ENCODE measurements at places on chromosomes 6 and 20.
A peak's percentile ranks its signal among the peaks of the same experiment; 100 is the strongest.

DNA sequence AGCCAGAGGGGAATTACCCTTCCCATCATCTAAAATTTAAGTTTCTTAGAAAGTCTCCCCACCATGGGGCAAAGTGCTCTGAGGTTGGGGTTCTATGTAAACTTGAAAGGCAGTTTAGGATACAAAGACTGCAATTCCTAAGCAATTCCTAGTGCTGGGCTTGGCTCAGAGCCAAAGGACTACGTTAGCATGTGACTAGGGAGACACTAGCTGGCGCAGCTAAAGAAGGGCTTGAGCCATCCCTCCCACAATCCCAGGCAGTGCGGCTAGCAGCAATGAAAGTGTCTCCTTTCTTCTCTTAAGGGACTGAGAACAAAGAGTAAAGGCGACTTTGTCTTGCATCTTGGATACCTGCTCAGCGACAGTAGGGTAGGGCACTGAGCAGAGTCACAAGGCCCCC, 306.6 kb upstream of the FKBP1C start:
- DNase-seq: peak; percentile 79

GRCh38 chr20:50501972-50502745, 8.0 kb upstream of the PTPN1 start:
- DNase-seq: no peak

- DNase-seq: no peak
Observed at GRCh38 chr6:91482498-91482897, 895.6 kb upstream of the MAP3K7 start.

DNA sequence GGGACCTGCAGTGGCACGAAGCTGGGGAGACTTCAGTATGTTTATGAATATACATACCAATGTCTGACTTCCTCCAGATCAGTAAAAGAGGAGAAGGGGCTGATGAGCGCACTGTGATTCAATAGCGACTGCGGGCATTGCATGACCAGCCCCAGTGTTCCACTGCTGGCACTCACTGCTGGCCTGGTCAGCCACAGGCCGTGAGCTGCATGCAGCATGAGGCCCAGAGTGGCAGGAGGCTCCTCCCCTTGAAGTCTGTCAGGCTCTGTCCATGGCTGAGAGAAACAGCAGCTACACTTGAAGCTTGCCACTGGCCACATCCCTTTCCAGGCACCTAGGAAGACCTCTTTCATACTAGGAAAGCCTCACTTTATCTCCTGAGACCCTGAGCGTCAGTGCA, 265.9 kb upstream of the CDYL start:
- no peak for DNase-seq

- DNase-seq: no peak
Observed at GRCh38 chr6:133645966-133646740, 242.8 kb upstream of the TCF21 start.

- no peak for DNase-seq
Observed at GRCh38 chr20:10629946-10630650, 43.7 kb downstream of the JAG1 start.

DNA sequence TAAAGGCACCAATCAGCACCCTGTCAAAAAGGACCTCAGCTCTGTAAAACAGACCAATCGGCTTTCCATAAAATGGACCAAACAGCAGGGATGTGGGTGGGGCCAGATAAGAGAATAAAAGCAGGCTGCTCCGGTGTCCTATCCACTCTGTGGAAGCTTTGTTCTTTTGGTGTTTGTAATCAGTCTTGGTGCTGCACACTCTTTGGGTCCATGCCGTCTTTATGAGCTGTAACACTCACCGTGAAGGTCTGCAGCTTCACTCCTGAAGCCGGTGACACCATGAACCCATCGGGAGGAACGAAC, 7.3 kb upstream of the PXDC1 start:
- DNase-seq: no peak

DNA sequence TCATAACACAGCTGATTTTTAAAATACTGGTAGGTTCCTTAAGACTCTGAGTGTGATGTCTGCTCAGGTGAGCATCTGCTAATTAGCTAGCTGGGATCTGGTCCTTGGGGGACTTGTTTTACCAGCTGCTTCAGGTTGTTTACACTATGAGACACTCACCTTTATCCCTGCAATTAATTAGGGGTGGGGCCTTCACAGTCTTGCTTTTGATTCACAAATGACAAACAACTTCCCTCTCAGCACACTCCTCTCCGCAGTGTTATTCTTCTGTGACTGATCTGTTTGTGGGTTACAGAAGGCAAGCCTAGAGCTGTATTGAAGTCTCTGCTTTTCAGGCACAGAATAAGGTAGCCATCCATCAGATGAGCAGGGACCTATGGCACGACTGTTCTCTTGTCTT, 62.0 kb upstream of the CD83 start:
- DNase-seq: no peak

- DNase-seq: no peak
Observed at GRCh38 chr6:1856381-1856780, 246.7 kb downstream of the FOXC1 start.

DNA sequence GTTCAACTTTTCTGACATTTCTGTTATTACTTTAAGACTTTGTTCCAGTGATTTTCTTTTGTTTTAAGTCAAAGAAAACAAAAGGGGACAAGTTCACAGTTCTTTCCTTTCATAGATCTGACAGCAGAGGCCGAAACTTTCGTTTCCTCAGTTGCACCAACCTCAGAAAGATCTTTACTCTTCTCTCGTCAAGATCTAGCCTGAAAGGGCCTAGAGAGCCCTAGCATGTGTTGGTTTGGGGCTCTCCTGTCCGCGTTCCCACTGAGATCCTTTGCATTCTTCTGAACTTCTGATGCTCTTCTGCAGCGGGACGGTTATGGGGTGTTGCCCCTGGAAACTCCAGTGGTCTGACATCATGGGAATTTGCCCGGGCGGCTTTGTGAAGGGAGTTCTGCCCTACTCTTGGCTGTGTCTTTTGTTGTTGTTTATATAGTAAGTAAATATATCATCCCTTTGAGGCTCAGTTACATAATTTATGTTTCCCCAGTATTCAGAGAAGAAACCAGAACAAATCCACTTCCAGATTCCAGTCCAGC, 129.1 kb downstream of the SASH1 start:
- DNase-seq: no peak

- DNase-seq: no peak
Observed at GRCh38 chr20:4431446-4431845, 290.3 kb upstream of the PRND start.

DNA sequence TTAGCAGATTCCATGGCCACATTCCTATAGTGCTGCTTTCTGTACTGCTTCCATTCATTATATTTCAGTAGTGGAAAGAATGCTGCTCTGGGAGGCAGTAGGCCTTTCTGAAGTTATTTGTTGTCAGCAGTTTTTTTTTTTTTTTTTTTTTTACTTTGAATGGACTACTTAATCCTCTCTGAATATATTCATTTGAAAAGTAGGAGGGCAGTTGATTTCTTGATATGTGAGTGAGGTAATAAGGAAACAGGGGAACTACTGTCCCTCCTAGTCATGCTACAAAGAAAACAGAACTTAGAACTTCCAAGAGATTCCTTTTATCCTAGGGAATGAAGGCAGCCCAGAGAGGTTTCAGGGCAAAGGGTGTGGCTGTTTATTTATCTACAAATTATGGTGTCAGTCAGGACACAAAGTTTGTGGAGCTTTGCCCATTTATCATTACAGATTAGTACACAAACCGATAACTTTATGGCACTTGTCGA, 155.9 kb downstream of the JARID2 start:
- no peak for DNase-seq

DNA sequence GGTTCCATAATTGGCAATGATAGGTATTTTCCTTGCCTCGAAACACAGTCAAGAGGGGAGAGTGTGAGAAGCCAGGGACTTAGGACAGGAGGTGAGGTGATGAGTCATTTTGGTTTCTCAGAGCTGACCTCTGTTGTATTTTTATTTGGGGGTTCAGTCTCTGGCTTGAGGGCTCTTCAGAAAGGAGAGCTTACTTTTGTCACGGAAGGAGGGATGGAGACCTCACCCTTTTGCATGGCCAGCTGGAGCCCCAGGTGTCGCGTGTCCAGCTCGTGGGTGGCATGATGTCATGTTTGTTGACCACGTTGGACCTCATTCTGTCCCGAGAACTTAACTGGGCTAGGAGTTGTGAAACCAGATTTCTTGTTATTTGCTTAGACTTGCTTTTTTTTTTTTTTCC, 293.9 kb downstream of the QKI start:
- DNase-seq: no peak

GRCh38 chr6:24851086-24851485, 52.4 kb upstream of the ARMH2 start:
- DNase-seq: no peak

DNA sequence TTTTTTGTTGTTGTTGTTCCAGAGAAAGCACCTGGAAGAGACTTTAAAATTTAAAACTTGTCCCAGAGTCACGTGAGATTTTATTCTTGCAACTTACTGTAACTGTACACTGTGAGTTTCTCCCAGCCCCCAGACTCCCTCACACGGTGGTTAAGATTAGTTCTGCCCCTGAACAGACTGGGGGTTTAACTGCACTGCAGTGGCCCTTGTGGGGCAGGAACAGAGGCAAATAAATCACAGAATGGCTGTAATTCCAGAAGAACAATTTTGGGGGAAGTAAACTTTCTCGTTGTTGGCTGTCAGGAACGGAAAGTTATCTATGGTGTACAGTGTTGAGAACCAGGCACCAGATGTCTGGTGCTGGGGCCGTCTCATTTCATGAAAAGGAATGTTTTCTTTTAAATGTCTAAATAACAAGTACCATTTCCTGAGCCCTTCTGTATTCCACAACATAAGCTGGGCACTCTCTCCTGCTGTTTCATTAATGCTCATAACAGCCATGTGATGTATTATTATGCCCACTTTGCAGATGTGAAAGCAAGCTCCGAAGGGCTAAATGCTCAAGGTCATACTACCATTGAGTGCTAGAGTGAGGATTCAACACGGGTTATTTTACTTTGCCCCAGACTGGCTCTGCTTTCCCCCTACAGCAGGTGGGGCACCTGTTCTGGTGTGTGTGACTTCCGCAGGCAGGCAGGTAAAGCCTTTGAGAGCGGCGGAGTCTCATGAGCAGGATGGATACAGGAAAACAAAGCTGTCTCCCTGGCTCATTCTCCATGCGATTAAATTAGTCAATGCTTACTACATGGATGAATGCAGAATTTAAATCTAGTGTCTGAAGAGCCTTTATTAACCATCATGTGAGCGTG, 30.5 kb downstream of the CNKSR3 start:
- DNase-seq: no peak

GRCh38 chr6:166075186-166075585, 92.5 kb downstream of the TBXT start:
- no peak for DNase-seq

GRCh38 chr20:52348434-52348833, 156.9 kb upstream of the ZFP64 start:
- DNase-seq: no peak

DNA sequence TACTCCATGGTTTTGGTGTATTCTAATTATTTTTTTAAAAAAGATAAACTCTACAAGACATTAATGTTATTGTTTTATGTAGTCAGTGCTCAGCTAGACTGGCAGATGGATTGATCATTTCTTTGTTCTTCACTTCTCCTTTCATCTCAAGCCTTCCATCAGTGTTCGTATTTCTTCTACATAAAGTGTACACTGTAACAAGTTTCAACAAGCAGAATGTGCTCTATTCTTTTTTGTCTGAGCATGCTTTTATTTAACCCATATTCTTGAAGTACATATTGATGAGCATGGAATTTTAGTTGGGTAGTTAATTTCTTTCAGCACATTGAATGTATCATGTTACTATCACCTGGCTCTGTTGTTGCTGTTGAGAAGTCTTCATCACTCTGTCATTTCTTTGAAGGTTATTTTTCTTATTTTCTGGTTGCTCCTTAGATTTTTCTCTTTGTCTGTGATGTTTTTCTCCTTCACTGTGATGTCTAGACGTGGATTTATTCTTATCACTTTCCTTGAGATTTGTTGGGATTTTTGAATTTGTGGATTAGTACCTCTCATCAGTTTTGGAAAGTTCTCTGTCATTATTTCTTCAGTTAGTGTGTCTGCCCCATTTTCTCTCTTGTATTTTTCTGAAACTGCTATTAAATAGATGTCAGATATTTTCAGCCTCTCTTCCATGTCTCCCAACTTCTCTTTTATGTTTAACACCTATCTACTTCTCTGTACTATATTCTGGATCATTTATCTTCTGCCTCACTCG, 48.5 kb downstream of the TGM2 start:
- DNase-seq: no peak

DNA sequence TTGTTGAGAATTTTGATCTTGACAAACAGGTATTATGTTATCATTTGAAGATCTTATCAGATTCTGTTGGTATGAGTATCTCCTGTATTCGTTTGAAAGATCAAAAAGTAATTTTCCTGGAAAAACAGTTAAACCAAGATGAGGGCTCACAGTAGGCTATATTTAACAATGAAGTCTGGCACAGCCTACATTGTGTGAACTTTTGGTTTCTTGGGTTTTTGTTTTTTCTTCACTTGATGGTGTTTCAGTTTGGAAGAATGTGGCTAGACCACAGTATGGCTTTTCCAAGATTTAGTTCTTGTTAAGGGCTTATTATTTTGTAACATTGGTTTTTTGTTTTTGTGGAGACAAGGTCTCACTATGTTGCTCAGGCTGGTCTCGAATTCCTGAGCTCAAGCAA, 306.4 kb downstream of the CDKAL1 start:
- DNase-seq: no peak

GRCh38 chr20:36778831-36779655, 5.5 kb upstream of the DSN1 start:
- DNase-seq: no peak

DNA sequence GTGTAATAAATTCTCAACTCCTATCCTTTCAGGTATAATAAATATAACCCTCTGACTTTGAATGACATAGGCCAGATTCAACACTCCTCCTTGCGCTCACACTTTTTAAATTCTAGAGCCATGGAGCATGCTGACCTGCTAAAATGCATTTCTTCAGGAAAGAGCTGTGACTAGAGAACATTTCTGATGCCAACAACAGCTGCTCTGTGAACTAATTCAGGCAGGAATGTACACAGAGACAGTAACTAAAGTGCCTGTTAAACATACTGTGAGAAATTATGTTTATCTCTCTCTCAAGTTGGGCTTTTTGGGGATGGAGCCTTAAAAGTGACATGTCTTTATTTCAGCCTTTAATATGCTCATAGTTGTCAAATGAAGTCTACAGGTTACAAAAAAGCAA, 8.3 kb downstream of the NHSL1 start:
- DNase-seq: no peak

DNA sequence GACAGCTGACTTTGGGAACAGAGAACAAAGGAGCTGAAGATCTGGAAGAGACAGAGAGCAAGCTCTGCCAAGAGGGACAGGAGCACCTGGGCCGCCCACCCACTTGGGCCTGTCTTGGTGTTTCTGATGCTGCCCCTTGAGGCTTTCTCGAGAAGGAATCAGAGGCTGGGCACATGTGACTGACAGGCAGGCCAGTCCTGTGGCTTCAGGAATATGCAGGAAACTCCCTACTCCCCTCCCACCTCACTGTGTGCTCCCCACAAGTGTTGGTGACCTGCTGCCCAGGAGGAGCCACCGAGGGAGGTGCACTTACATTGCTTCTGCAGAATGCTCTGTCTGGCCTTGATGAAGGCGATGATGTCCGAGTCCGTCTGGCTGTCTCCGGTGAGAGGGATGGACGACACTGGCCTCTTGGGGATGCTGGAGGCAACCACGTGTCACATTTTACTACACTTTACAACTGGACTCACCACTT, 20.9 kb upstream of the KCNK16 start:
- DNase-seq: no peak

- DNase-seq: no peak
Observed at GRCh38 chr6:130879826-130880225, 52.6 kb downstream of the SMLR1 start.

GRCh38 chr6:3900744-3901336, 51.7 kb downstream of the FAM50B start:
- no peak for DNase-seq

Data from NT2/D1 (cell line).